ENCODE measurements at places on chromosomes 5 and 9.

GRCh38 chr5:126368239-126368812, 54.9 kb upstream of the GRAMD2B start:
- DNase-seq, result no peak

- no peak for DNase-seq
Measured at GRCh38 chr5:34915856-34916192, 313 bp downstream of the BRIX1 start.

DNA sequence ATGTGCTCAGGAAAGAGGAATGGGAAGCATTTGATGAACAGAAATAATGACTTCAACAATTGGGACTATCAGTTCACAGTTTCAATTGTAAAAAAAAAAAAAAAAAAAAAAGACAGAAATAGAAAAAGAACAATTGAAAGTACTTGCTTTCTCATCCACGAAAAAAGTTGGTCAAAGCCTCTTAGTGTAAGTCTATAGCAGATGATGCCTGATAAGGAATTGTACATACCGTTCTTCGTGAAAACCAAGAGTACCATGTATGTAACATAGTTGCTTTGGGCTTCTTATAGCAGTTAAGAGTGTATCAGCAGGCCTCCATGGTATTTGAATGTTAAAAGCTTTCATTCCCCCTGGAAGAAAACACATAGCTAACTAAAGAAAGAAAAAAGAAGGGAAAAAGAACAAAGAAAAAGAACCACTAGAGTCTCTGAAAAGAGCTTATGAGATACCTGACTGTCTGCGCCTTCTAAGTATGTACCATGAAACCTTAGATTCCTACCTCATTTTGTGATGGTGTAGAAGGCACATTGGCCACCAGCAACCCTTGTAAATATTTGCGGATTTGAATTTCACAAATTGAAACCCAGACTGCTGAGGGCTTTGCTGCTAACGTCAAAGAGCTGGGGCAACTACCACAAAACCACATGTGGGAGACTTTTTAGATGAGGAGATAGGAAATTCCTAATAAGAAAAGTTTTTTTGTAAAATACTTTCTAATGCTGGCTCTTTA, 75.2 kb downstream of the TMC1 start:
- no peak for DNase-seq

GRCh38 chr5:145579301-145579700, 255.8 kb downstream of the PRELID2 start:
- no peak for DNase-seq

GRCh38 chr5:172603251-172603806, 37.7 kb upstream of the NEURL1B start:
- no peak for DNase-seq

GRCh38 chr5:8773046-8773615, 772.7 kb downstream of the SEMA5A start:
- DNase-seq, result no peak

- DNase-seq, result no peak
Measured at GRCh38 chr9:128211186-128211980, 8.2 kb downstream of the DNM1 start.

- DNase-seq, result no peak
Measured at GRCh38 chr5:134574521-134574920, 49.1 kb downstream of the JADE2 start.

- DNase-seq, result no peak
Measured at GRCh38 chr9:101028346-101029314, at the start of gene PLPPR1. PLPPR1 (plus strand) TSS chr9:101028727.

- DNase-seq, result peak; percentile 45
Measured at GRCh38 chr5:40410231-40410861, 269.4 kb upstream of the PTGER4 start.

GRCh38 chr5:124395287-124395686, 351.2 kb downstream of the ZNF608 start:
- DNase-seq, result no peak

GRCh38 chr5:91132550-91132949, 250.6 kb downstream of the ARRDC3 start:
- no peak for DNase-seq

DNA sequence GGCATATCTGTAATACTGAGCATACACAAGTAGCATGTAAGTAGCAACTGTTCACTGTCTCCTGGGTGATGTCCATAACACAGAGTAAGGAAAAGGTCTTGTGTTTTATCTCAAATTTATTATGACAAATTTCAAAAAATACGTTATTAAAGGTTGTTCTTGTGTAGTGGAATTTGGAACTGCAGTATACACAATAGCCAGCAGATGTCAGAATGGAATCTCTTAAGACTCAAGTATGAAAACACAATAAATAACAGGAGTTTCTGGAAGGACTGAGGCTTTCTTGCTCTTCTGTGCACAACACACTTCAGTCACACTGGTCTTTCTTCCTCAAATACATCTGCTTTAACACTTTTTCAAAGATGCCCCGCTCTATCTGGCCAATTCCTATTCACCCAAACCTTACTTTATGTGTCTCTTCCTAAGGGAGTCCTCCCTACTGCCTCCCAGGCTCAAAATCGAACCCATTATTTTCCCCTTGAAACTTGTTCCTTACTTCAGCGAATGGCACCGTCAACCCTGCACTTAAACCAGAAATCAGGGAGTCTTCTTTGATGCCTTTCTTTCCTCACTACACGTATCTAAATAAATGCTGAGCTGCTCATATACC, 6.5 kb upstream of the FBXO10 start:
- no peak for DNase-seq

GRCh38 chr5:16866273-16866672, 69.8 kb downstream of the MYO10 start:
- DNase-seq, result no peak

- no peak for DNase-seq
Measured at GRCh38 chr5:104353371-104353770, 790.8 kb upstream of the NUDT12 start.

- DNase-seq, result no peak
Measured at GRCh38 chr9:673966-674526, 167.5 kb upstream of the DMRT1 start.

DNA sequence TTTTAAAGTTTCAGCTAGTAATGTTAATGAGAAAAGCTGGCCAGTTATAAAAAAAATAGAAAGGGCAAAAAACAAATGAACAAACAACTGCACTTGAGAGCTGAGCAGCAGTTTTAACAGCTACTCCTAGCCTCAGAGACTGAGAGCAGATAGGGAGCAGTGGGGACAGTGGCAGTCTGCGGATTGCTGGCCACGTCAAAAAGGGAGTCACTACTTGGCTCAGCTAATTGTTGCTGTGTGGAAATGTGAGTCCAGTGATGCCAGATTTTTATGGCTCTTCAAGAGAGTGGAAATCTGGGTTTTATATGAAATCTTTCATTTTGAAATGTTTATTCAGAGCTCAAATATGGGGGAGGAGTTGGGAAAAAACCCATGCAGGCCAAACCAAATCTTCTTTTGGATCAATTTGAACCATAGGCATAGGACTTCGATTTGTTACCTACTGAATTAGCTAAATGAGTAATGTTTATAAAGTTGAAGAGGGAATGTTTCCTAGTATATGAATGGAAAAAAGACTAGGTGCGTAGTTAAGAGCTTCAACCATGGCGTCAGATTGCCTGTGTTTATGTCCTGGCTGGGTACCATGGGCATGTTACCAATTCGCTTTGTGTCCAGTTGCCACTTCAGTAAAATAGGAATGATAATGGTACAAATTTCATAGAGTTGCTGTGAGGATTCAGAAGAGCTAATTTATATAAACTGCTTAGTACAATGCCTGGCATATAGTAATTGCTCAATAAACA, 102.1 kb downstream of the PAM start:
- no peak for DNase-seq

DNA sequence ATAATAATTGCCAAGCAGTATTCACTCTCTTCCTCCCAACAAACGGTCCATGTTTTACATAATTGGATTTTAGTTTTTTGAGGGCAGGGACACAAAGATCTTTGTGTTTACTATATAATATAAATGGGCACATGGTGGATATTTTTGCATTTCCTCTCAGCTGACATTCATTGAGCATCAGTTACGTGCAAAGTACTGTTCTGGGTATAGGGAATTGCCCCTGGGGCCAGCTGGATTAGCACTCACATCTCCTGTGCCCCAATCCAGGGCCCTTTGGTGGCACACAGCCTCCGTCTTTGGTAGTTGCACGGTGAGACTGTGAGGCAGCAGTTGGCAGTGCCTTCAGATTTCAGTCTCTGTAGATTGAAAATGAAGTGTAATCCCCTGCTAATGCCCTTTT, 1.6 kb downstream of the TDRD7 start:
- DNase-seq, result no peak

- no peak for DNase-seq
Measured at GRCh38 chr9:1202512-1203280, 152.5 kb downstream of the DMRT2 start.

- DNase-seq, result no peak
Measured at GRCh38 chr9:89975024-89975423, 370.2 kb downstream of the GADD45G start.

DNA sequence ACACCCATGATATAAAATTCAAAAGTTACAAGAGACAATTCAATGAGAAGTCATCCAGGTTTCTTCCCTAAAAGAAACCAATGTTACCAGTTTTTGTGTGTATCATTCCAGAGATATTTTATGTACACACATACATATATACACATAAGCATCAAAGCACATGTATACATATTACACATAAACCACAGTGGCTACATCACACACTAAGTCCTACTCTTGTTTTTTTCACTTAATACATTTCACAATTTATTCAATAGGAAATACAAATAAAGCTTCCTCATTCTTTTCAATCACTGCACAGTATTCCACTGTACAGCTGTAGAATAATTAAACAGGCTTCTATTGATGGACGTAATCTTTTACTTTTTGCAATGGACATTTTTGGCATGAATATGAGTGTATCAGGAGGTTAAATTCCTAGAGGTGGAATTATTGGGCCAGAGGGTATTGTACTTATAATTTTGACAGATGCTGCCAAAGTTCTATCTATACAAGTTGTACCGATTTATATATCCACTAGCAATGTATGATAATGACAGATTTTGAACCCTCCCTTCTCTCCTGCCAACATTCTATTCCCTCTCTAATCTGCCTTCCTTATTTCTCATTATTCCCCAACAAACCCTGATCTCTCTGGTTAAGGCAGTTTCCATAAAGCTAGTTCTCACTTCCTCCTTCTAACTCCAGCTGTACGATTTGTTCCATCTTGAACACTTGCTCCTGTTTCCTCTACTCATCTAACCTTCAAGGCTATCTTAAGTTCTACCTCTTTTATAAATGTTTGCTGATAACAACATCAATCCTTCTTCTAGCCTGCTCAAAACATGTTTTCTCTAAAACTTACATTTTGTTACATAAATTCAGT, 35.2 kb downstream of the MRPS27 start:
- DNase-seq, result no peak

- no peak for DNase-seq
Measured at GRCh38 chr5:105167092-105167491, 1604.5 kb upstream of the NUDT12 start.

DNA sequence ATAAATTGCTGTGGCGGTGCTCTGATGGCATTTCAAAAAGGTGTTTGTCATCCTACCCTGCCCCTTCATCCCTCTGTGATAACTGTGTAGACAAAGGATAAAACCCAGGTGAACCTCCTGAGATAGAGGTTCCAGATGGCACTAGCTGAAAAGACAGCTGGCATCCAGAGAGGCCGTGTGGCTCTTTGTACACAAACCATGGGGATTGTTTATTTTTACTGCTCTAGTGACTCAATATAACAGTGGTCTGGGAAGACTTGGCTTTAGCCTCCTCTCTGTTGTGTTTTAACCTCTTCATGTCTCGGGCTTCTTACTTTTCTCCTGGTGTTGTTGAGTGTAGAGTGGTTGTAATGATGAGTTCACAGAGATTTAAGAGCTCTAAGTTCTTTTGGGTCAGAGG, 48.8 kb downstream of the SH3GL2 start:
- DNase-seq, result no peak

DNA sequence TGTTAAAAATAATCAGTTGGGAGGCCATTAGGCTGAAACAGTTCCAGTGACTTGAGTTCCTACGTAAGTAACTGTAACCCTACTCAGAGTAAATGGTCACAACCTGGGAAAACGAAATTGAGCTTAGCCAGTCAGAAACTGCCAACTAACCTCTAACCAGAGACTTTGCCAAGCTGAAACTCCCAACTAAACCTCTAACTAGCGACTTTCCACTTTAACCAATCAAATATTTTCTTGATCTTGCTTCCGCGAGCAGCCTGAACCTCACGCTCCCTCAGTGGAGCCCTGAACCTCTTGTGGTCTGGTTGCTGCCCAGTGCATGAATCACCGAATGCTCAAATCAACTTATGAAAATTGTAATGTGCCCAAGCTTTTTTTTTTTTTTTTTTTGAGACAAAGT, 156.2 kb downstream of the MED10 start:
- DNase-seq, result no peak

DNA sequence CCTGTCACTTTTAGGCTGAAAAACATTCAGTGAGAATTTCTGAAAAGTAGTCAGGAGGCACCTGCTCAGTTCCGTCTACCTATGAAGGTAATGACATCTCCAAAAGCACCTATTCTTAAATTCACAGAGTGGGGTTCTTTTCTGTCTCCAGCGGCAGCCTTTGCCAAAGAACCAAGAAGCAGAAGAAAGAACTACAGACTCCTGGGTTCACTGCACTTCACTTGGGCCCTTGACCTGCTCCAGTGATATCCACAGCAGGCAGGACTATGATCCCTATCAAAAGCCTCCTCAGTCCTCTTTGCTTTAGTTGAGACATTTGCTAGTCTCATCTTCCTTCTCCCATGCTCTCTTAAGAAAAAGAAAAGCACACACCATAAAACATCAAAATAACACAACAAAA, 19.7 kb upstream of the PLPP6 start:
- DNase-seq, result no peak

GRCh38 chr9:79120941-79121340, 450.8 kb upstream of the TLE4 start:
- DNase-seq, result no peak

GRCh38 chr9:128702949-128703615, 779 bp downstream of the PKN3 start:
- no peak for DNase-seq

GRCh38 chr9:95409650-95410426, 92.3 kb upstream of the FANCC start:
- no peak for DNase-seq

GRCh38 chr5:68217047-68217355, 1.4 kb downstream of the PIK3R1 start:
- no peak for DNase-seq

DNA sequence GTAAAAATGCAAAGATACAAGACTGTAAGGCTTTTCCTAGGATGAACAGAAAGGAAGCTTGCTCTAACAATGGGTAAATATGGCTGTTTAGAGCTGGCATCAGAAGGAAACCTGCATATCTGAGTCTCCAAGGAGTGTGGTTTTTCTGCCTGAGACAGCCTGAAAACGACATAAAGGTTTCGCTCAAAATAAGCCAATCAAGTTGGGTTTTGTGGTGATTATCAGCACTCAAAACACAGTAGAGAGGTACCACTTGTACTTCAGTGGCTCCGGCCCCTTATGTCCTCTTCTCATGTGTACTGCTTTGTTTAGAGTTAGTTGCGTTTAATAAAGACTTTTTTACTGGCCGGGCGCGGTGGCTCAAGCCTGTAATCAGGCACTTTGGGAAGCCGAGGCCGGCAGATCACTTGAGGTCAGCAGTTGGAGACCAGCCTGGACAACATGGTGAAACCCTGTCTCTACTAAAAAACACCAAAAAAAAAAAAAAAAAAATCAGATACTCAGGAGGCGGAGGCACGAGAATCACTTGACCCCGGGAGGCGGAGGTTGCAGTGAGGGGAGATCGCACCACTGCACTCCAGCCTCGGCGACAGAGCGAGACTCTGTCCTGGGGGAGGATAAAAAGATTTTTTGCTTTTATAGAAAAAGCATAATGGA, 39.4 kb downstream of the KLF9 start:
- no peak for DNase-seq
